Fibroblast of villous mesenchyme (primary cell): ENCODE measurements at places on chromosomes 3 and 15. TPM values are rescaled to one million over a fixed set of nuclear protein-coding genes. Genes with fewer than 3 reads are reported as not detected.

DNA sequence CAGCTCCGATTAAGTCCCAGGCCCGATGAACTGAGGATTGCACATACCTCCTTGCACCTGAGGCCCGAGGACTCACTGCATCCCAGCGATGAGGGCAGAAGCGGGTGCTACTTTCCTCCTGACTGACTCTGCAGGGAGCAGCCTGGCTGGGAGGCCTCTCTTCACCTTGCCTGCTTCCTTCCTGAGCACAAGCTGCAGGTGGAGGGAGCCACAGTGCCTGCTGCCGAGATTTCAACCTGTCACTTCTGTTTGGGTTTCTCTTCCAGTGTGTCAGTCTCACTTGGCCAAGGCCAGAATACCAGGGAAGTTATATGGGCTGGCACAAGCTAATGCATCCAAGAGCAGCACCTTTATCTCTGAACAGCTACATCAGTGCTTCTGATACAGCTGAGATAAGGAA lies 185.4 kb downstream of the NTRK3 start:
- no peak for DNase-seq

- no peak for DNase-seq
Measured at GRCh38 chr3:103389356-103389755, 954.5 kb downstream of the ZPLD1 start.

DNA sequence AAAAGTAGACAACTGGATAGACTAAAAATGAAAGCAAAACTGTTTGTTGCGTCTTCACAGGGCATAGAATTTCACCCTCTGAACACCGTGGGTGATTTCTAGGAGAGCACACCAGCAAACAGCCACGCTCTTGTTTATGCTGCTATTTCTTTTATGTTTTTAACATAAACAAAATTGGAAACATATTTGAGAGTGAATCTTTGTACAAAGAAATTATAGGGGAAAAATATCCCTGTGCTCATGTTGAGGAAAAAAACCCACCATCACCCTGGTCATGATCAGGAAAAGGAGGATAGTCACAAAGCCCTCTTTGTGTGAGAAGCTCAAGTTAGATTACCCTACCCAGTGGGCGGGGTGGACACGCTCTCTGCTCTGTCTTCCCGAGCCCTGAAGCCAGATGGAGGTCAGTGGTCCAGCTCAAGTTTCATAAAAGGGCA lies 313.3 kb downstream of the SATB1 start:
- peak; percentile 11 for DNase-seq

GRCh38 chr15:98787936-98788757 lies 139.8 kb downstream of the IGF1R start:
- peak; percentile 35 for DNase-seq

DNA sequence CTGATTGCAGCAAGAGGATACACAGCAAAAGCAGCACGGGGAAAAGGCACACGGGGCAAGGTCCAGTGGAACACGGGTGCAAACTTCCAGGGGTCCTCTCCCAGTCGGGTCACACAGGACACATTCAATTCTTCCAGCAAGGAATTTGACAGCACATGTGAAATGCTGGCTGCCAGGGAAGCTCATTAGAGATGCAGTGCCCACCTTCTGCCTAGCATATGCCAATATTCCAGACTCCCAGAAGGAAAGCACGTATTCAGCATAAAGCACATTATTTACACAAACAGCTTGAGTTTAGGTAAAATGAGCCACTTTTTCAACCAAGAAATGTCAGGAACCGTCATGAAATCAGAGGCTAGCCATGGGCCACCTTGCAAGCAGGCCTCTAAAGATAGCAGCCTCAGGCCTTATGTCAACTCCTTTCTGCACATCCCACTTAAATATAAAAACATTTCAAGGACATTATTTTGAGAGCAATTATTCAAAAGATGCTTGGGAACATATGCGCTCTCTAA lies 19.3 kb downstream of the MYO5C start:
- DNase-seq, result no peak

DNA sequence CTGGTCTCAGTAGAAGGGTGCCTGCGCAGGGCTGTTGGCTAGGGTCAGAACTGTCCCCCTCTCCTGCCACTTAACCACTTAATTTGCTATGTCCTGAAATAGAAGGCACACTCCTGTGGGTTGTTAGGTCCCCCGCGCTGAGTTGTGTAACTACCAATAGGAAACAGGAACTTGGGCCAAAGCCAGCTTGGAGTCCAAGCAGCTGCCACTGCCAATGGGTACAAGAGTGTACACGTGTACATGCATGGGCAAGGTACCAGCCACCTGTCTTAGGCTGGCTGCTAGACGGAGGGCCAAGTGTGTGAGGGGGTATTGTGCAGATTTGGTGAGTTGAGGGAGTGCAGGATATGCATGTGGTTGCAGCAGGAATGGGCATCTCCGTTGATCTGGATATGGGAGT lies 29.7 kb upstream of the POLG start:
- no peak for DNase-seq

- no peak for DNase-seq
Measured at GRCh38 chr3:59284926-59285325, 235.1 kb upstream of the CFAP20DC start.

DNA sequence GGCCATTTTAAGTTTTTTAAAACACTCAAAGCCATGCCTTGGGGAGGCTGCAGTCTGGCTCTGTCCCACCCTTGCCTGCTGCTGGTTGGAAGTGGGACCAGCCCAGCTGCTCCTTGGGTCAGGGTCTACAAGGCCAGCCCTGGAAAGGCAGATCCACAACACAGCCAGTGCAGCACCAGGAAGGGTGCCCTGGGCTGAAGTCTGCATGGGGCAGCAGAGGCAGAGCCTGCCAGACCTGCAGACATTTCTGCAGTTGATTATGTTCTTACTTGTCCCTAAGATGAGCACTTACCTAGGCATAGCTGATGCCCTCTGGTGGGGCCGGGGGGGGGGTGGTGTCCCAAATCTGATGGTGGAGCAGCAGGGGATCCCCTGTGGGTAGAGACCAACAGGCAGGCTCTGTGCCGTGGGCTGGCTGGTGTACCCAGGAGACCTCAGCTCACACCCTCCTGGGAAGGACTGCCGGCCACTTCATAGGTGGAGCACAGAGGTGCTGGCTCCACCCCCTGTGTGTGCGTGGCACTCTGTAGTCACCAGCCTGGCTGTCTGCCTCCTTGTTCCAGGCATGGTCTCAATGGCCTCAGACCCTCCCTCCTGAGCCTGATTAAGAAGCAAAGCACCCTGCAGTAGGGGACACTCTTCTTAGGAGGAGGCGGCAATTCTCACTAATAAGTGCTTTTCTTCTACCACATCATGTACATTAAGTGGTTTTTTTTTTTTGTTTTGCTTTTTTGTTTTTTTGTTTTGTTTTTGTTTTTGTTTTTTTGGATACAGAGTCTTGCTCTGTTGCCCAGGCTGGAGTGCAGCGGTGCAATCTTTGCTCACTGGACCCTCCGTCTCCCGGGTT lies 97.4 kb upstream of the KLF13 start:
- no peak for DNase-seq

DNA sequence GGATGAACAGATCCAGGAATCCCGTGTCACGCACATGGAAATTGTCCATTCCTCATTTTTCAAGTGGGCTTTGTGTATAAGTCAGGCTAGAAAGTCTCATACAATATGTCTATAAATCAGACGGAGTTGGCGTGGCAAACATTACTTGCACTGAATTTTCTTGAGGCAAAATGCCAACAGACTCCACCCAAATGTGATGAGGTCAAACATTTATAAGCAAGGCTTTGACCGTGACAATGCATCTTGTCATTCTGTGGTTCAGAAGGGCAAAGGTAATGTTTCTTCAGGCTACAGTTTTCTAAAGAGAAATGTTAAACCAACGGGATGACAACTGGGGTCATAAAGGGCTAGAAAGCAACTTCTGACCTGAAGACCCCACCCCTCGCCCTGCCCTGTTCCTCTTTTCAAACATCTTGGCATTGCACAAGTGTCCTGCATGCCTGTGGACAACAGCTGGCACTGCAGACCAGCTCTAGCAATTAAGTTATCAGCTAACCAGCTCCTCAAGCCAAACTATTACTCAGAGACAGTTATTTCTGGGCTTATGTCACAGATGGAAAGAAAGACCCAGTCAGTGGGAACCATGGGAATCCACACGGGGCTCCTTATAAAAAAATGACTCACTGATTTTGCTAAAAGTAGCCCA lies 36.5 kb upstream of the SPTBN5 start:
- DNase-seq, result peak; percentile 95

- peak; percentile 22 for DNase-seq
Measured at GRCh38 chr15:40392986-40393948, 10.7 kb downstream of the KNSTRN start.

- peak; percentile 42 for DNase-seq
Measured at GRCh38 chr3:63067999-63068645, 192.9 kb upstream of the CADPS start.

GRCh38 chr3:114721209-114721608 lies 425.9 kb downstream of the ZBTB20 start:
- no peak for DNase-seq

- no peak for DNase-seq
Measured at GRCh38 chr15:58748040-58748851, 1.3 kb downstream of the ADAM10 start.

GRCh38 chr3:119620899-119621298 lies 23.2 kb downstream of the PLA1A start:
- no peak for DNase-seq

- DNase-seq, result no peak
Measured at GRCh38 chr15:47541562-47541961, 175.7 kb upstream of the SEMA6D start.

DNA sequence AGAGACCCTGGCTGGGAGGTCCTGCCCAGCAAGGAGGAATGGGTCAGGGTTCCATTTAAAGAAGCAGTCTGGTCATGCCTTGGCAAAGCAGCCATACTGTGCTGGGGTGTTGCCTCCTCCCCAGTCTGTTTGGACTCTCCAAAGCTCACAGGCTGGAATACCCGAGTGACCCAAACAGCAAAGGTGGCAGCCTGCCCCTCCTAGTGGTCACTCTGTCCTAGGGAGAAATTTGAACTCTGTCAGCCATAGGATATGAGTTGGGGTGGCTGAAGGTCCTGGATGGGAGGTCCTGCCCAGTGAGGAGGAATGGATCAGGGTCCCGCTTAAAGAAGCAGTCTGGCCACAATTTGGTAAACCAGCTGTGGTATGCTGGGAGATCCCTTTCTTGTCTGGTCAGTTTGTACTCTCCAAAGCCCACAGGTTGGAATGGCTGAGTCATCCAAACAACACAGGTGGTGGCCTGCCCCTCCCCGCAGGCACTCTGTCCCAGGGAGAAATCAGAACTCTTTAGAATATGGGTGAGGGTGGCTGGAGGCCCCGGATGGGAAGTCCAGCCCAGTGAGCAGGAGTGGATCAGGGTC lies 45.0 kb downstream of the CCR1 start:
- peak; percentile 9 for DNase-seq

DNA sequence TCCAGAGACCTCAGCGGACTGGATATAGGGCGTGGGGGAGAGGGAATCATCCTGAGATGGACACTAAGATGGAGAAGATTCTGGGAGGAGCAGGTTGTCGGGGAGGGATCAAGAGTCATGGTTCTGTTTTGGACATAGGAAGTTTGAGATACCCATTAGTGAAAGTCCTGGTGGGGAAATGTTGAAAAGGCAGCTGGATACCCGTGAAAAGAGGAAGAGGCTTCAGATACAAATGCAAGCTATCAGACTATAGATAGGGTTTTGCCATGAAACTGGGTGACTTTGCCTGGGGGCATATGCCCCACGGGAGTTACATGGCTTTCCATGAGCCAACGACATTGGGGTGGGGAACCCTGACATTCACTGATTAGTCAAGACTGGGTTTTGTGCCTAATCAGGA lies 1.1 kb upstream of the GPR62 start:
- no peak for DNase-seq

DNA sequence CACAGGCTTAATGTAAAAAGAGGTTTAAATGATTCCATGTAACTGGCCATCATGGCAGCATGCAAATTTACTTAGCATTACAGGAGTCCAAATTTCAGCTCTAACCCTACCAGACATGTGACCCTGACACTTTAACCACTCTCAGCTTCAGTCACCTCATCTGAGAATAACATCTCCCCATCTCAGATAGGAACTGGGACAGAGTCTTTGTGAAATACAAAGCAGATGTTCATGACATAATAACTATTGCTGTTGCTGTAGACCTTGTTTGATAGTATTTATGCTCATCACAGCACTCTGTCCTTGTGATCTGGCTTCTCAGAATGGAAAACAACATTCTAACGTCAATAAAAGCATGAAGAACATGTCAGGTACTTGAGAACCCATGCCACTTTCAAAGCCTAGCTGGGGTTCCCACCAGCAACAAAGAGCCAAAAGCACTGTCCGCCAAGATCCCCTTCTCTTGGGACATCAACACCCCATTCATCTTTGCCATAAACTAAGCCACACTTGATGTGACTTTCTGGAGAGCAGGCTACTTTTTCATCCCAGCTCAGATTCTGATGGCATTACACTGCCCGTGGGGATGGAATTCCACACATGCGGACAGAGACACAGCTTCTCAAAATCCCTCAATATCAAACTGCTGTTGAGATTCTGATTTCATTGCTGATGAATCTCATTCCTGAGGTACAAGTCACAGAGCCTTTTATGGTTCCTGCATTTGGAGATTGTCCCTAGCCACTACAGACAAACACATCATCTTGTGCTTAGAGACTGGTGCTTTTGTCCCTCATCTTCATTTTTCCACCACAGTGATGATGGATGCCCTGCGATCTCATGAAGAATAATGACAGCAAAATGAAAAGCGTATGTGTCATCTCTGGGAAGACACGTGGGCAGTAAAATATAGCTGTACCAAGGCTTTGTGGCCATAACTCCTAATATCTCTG lies 202.7 kb downstream of the TNIK start:
- DNase-seq, result peak; percentile 38

GRCh38 chr3:84959470-84960271 lies 882 bp downstream of the CADM2 start:
- DNase-seq, result no peak

DNA sequence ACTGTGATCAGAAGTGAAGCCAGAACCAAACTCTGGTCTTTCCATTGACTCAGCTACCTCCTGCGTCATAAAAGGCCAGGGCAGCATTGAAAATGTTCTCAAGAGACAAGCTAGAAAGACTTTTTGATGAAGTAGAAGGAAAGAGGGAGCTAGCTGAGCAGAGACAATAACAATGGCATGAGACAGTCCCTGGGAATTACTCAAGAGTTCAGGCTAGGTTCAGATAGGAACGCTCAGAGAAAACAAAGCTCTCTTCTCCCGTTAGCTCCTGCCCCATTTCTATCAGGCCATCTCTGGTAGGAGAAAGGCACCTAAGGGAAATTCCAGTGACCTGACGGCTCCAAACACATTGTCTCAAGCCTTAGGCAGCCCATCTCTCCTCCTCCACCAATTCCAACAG lies 7.0 kb upstream of the OXTR start:
- DNase-seq, result peak; percentile 86

The PDZRN3 gene
- 32.5 and 33.7 TPM in 2 replicates for total RNA-seq

The OGG1 gene
- 19.0 and 32.2 TPM in 2 replicates for total RNA-seq

The ECE2 gene
- total RNA-seq, result not detected in 2 replicates

The FBXW12 gene
- not detected in 2 replicates for total RNA-seq

The SAMMSON gene
- total RNA-seq, result not detected in 2 replicates

The PYDC2 gene
- total RNA-seq, result 1.9 TPM in 1 of 2 replicates, not detected in the other

The PLA2G4D gene
- total RNA-seq, result not detected in 2 replicates

The CFAP100 gene
- total RNA-seq, result not detected in 2 replicates

The CGNL1 gene
- 0.43 and 0.64 TPM in 2 replicates for total RNA-seq

The MEX3B gene
- total RNA-seq, result 3.9 and 6.4 TPM in 2 replicates

The ISL2 gene
- 0.64 TPM in 1 of 2 replicates, not detected in the other for total RNA-seq

The GOLGA6L26 gene
- total RNA-seq, result not detected in 2 replicates
